ENCODE measurements at places on chromosomes 11 and 22. TPM values are rescaled to one million over a fixed set of nuclear protein-coding genes. Genes with fewer than 3 reads are reported as not detected.

The LGALS1 gene
- total RNA-seq, result 61.4 TPM

The CHEK2 gene
- total RNA-seq, result 35.7 TPM

The CCDC81 gene
- 0.33 TPM for total RNA-seq

The TRIM64 gene
- total RNA-seq, result not detected

The RAB36 gene
- total RNA-seq, result 2.1 TPM

The PRMT3 gene
- 24.0 TPM for total RNA-seq

The OR51E2 gene
- total RNA-seq, result not detected

The FAM111B gene
- total RNA-seq, result 35.5 TPM

The ARL2 gene
- total RNA-seq, result 62.6 TPM

The ZP1 gene
- not detected for total RNA-seq
